ENCODE measurements at places on chromosomes 5 and 9. TPM values are rescaled to one million over a fixed set of nuclear protein-coding genes. Genes with fewer than 3 reads are reported as not detected.

MACIR gene
- total RNA-seq: 12.3 TPM

ZNG1A gene
- 26.8 TPM for total RNA-seq

- DNase-seq: no peak
Measured at GRCh38 chr5:82591021-82591515, 312.9 kb upstream of the RPS23 start.

- DNase-seq: peak; percentile 77
Measured at GRCh38 chr5:108381350-108381953, 446 bp downstream of the FBXL17 start.

PFN3 gene
- total RNA-seq: not detected

GRIA1 gene
- total RNA-seq: not detected

GRCh38 chr5:126143622-126144021 is 279.6 kb upstream of the GRAMD2B start:
- no peak for DNase-seq

GABRB2 gene
- not detected for total RNA-seq

DNA sequence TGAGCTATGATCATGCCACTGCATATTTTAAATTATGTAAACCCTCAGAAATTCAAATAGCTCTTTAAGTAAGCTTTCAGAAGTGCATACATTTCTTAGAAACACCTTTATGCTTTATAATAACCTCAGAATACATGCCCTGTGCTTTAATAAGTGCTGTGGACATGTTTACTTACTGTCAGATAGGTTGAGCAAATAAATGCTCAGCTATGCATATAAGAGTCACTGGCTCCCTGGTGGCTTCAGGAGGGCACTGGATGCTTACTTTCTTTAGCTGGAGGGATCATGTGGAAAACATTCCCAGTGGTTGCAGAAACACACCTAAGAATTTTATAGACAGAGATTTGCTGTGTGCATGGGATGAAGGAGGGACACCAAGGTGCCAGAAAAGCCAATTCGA is 74.4 kb downstream of the PDE6A start:
- DNase-seq: no peak

GRCh38 chr9:114287763-114288192 is 35.1 kb upstream of the ORM1 start:
- DNase-seq: no peak

FUT7 gene
- total RNA-seq: 0.22 TPM

DNA sequence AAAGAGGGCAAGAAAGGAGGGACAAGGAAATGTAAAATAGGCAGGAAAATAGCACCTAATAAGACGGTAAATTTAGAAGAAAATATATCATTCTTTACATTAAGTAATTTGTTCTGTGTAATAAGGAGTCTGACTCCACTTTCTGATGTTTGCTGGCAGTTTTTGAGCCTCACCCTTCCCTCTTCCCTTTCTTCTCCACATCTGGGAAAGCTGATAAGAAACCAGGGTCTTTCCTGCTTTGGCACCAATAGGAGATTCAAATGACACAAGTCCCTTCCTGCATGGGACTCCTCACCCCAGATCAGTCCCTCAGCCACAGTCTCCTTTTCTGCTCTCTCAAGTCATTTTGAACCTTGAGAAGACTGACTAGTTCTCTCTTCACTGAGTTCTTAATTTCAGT is 31.2 kb upstream of the LECT2 start:
- no peak for DNase-seq

PLEKHG4B gene
- not detected for total RNA-seq

- no peak for DNase-seq
Measured at GRCh38 chr5:163574472-163575440, 69.3 kb downstream of the MAT2B start.
